ENCODE measurements at places on chromosomes 3 and 15.

GRCh38 chr3:21449738-21450137 is 301.3 kb downstream of the ZNF385D start:
- no peak for DNase-seq

DNA sequence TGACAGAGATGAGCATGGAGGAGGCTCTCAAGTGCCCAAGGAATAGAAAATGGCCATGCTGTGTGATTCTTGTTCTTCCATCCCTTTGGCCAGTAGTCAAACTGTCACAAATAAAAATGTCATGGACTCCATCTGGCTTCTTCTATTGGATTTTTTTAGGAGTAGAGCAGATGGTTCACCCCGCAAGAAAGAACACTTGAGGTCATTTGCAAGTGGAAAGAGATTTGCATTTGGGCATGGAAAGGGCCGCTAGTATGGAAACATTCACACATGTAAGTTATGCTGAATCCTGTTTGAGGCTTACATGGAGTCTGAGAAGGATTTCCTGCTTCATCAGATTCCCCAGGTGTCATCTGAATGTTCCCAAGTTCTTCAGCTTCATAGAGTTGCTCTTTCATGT is 53.1 kb upstream of the CFAP161 start:
- no peak for DNase-seq

- no peak for DNase-seq
These were observed 40.5 kb downstream of the NUDT16 start for GRCh38 chr3:131421957-131422498.

GRCh38 chr3:173138026-173138425 is 3.0 kb downstream of the SPATA16 start:
- DNase-seq, result no peak

GRCh38 chr15:30978328-30978727 is 13.1 kb downstream of the MTMR10 start:
- DNase-seq, result no peak

- DNase-seq, result no peak
These were observed 321.2 kb upstream of the COL8A1 start for GRCh38 chr3:99317201-99317600.

- no peak for DNase-seq
These were observed 310.6 kb downstream of the MAGI1 start for GRCh38 chr3:65728138-65728537.

- no peak for DNase-seq
These were observed 173.2 kb downstream of the KCNAB1 start for GRCh38 chr3:156293566-156293965.

DNA sequence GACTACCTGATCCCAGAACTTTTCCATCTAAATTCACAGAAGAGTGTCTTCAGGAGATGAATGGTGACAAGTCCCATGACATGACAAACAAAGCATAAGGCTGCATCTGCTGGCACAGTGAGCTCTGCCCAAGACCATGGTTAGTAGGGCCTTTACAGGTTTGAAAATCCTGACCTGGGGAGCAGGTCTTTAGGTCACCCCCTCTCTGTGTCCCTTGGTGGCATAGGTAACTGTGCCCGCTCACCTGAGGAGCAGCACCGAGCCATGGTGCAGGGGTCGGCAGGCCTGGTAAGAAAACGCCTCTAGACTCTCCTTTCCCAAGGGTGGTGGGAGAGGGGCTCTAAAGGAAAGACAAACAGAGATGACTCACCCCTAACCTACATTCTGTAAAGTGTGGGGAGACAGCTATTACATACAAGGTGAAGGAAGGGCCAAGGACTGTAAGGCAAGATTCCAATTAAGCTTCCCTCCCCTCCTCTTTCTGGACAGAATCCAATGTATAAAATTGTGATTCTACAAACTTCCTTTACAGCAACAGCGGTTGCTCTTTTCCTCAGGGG is 74.0 kb downstream of the SATB1 start:
- DNase-seq, result no peak

DNA sequence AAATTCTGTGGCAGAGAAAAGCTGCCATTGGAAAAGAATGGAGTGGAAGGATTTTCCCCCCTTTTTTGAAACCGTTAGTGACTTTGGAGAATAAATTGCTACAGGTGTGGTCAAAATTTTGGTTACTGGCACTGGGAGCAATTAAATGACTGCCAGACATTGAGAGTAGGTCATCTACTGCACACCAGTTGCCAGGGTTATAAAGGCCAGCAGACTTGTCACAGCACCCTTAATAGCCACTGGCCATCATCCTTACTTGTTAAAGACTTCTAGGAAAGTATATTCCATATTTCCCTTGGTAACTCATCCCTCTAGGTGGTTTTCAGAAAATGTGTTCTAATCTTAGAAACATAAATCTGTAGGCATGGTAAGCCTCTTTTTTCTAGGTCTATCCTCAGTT is 8.0 kb downstream of the PIK3CA start:
- no peak for DNase-seq

DNA sequence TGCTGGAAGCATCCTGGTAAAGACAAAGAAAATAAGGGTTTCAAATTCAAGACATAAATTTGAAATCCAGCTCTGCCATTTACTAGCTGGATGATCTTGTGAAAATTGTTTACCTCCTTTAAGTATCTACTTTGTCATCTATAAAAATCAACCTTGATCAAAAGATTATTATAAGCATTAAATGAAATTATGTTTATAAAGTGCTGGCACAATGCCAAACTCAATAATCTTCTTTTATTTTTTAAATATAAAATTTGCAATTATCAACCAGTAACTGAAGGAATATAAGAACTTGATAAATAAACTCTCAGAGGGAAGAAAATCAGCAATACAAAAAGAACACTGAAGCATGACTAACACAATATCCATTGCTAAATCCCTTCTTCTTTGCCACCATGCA is 25.8 kb downstream of the C3orf33 start:
- DNase-seq, result no peak

GRCh38 chr3:194537732-194538247 is 51.0 kb upstream of the ATP13A3 start:
- DNase-seq, result no peak

DNA sequence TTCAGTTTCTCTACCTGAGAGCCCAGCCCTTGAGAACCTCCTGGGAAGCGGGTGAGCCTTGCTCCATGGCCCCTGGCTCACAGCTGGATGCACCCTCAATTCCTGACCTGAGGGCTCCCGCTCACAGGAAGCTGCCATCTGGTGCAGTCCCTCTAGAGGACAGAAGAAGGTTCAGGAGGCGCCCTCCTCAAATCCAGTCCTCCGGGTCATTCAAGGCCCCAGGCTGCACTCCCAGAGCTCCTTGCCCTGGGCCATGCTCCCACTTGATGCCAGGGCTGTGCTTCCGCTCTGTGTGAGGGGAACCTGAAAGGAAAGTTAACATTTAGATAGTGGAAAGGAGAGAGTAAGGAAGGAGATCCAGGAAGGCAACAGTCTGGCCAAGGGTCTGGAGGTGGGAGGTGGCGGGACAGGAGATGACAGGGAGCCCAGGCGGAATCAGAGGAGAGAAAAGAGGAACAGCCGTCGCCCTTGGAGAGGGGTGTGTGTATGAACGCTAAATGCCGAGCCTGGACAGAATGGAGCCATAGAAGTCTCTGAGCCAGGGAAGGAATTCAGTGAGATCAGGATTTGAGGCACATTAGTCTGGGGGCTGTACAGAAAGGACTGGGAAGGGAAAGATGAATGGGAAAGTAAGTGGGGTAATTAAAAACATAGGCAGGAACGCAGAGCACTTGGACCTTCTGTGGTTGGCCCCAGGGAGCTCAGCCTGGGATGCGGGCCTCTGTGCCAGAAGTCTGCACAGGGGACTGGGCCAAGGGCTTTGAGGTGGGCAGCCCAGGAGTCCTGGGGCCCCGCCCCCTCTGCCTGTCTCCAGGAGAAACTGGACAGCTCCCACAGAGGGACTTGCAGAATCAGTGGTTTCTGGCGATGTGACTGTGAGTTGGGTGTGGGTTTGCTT is 26.1 kb downstream of the TBC1D21 start:
- DNase-seq, result no peak

GRCh38 chr15:71807691-71808091 is 2.7 kb upstream of the NR2E3 start:
- no peak for DNase-seq

DNA sequence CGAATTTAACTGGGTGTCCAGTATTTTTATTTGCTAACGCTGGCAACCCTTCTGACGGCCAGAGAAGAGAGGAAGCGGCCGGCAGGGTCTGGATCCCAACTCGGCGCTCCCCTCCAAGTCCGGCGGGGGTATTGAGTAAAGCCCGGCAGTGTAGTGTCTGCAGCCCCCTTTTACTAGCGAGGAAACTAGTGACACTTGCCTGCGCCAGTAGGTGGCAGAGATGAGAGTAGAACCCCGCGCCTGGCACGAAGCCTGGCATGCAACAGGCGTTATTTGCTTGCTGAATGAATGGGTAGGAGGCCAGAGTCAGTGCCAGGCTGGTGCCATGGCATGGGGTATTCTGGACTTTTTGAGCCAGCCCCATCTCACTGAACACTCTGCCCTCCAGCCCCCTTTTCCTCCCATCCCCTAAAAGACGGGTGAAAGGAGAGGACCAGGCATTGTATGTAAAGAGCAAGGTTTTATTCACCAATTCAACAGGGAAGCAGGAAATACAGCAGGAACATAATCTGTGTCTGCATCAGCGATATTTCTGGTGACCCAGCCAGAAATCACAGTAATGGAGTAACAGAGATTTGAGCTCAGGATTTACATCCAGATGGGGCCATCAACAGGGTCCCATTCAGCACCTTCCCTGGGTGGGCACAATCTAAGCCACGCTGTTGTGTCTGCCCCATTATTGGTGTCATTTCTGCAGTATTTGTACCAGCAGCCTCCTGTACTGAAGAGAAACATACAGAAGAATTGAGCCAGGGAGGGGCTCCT is 788 bp upstream of the WDR73 start:
- peak; percentile 82 for DNase-seq

DNA sequence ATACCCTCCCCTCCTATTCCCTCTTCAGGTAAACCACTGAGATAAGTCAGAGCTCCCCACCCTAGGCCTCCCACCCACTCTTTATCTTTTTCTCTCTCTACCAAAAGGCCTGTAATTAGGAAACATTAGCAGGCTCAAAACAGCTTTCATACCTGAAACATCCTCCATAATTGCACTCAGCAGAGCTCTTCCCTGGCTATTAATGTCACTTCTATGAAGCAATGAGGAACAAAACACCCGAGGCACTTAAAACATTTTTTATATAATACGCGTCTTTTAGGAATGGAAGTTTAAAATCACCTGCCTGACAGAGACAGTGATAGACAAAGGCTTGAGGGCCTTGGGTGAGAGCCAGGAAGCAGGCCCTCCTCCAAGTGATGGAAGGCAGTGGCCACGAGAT is 138.9 kb downstream of the EPHB1 start:
- no peak for DNase-seq

- no peak for DNase-seq
These were observed 14.1 kb downstream of the TTC21A start for GRCh38 chr3:39121621-39122020.

DNA sequence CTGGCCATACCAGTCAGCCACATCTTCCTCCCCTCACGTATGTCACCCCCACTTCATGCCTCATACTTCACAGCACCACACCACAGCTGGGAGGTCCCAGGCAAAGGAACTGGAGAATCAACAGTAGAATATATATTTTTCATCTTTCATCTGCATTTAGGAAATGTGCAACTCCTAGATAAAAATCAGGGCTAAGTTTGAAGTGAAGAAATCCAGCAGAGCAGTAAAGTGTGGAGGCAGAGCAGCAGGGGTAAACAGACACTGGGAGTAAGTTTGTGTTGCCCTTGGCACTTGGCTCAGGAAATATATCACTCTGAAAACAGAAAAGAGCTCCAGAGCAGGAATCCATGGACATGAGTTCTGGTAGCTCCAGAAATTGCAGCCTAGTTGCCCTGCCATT is 2.8 kb upstream of the HERC1 start:
- DNase-seq, result no peak

GRCh38 chr3:117074826-117075225 is 365.2 kb downstream of the TUSC7 start:
- no peak for DNase-seq

DNA sequence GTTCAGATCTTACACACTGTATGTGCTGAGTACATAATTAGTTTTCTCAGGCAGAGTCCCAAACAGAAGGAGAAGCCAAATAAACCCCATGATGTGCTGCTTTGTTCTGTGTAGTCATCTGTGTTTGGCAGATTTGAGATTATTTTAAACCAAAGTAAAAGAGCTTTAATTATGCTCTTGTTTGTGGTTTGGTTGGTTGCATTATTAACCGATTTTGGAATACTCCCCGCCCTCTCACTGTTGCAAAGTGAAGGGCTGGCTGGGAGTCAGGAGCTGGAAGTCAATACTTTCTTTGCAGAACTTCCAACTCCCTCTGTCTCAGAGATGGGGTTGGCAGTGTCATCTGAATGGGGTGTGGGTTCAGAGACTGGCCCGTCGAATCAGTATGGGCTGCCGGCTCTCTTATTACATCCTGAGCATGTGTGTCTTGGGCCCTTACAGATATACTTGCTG is 34.4 kb downstream of the SLCO3A1 start:
- no peak for DNase-seq

DNA sequence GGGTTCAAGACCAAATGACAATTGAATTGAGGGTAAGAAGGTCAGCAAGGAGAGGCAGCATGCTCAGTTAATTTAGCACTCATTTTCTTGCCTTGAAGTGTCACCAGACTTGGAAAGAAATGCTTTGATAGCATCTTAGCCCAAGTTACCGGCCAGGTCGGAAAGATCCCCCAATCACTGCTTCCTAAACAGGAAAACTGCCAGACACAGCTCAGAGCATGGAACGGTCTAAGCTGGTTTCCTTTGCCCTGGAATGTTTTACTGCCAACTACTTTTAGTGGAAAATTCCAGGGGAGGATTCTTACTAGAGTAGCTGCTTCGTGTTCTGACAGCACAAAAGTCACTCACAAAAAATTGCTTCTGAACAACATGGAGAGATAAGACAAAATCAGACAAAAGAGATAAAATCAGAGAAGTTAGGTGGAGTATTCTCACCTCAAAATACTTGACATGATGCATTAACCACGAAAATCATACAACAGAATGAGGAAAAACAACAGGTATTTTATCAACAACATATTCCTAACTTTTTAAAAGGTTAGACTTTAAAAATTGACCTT is 65.5 kb downstream of the CCR4 start:
- no peak for DNase-seq

DNA sequence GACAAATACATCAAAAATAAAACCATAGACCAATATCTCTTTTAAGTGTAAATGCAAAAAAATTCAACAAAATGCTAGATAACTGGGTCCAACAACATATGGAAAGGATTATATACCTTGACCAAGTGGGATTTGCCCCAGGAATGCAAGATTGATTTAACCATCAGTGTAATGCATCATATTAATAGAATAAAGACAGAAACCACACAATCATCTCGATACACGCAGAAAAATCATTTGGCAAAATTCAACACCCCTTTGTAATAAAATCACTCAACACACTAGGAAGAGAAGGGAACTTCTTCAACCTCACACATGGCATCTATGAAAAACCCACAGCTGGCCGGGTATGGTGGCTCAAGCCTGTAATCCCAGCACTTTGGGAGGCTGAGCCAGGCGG is 19.5 kb downstream of the GREM1 start:
- DNase-seq, result no peak

GRCh38 chr15:88014454-88015160 is 241.9 kb downstream of the NTRK3 start:
- DNase-seq, result no peak

- no peak for DNase-seq
These were observed 66.2 kb upstream of the TPM1 start for GRCh38 chr15:62976301-62976881.
